ENCODE measurements at places on chromosomes 6 and 20.

DNA sequence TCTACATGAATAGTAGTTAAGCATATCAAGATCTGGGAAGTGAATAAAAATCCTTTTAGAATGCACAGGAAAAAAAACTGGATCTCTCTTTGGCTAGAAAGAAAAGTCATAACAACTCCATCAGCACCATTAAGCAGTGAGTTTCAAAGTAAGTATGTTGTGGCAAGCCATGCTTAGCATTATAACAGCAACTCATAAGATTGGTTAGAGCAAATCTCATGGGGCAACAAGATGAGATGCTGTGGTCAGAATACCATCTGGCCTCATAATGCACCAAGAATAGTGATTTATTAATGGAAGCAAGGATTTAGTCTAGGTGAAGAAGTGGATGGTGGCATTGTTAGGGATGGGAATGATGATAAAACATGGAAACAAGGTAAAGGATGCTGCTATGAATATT lies 159.4 kb downstream of the PHF3 start:
- DNase-seq = no peak

- DNase-seq = no peak
Measured at GRCh38 chr6:159427335-159427734, 258.1 kb downstream of the FNDC1 start.

DNA sequence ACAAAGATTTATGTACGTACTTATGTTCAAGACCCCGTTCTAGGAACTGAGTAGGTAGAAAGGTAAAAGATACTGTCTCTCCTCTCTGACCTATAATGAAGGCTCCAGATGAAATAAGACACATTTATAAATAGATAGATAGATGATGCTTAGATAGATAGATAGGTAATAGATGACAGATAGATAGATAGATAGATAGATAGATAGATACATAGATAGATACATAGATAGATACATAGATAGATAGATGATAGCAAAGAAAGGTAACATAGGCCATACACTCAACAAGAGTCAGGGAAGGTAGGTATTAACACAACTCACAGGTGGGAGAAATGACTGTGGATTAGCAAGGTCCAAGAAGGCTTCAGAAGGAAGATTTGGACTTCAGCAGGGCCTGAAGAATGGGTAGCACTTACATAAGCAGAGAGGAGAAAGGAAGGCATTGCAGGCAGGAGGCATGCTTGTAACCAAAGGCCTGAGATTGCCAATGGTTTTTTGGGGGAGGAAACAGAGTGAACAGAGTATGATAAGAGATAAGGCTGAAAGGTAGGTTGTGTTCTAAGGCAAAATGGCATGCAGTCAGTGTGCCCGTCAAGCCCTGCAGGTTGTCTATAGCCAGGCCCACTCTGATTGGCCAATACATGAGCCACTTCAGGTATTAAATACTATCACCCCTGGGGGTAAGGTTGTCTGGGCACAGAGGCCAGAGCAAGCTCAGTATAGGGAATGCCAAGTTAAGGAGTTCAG lies 7.7 kb upstream of the MYB start:
- DNase-seq = no peak

DNA sequence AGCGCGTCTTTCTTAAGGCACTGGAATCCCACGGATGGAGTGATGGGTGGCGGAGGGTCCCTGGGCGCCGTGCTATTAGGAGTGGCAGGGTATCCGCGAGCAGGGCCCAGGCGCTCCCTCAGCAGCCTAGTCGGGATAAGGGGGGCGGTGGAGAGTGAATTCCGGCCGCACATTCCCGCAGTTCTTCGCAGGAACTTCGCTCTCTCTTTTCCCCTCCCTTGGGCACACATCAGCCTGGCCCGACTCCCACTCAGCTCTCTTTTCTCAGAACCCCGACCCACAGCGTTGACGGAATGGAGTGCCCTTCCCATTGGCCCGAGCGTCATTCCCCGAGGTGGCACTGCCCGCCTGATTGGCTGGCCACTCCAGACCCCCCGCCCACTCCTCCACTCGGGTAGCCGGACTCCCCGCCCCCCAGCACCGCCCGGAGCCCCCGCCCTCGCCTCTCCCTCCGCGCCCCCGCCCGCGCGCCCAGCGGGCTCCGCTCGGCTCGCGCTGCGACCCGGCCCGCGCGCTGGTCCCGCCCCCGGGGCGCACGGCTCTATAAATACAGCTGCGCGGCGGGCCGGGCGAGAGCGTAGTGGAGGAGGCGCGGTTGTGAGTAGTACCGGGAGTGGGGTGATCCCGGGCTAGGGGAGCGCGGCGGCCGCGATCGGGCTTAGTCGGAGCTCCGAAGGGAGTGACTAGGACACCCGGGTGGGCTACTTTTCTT lies at the start of gene ID4:
Gene ID4 (plus strand): TSS at position 572 of the 712 bp plus-strand sequence. CDS start 385 bp downstream, outside the sequence.
- DNase-seq = no peak

Data from esophagus squamous epithelium (tissue), 5 donors.